Activated naive CD4-positive, alpha-beta T cell (primary cell): ENCODE measurements at places on chromosomes 3 and 15.

GRCh38 chr15:71512682-71513006 is 297.7 kb upstream of the NR2E3 start:
- no peak for DNase-seq

GRCh38 chr3:151265866-151266265 is 12.5 kb downstream of the P2RY14 start:
- no peak for DNase-seq

GRCh38 chr3:10521772-10522441 is 16.5 kb upstream of the ATP2B2 start:
- no peak for DNase-seq

- no peak for DNase-seq
Observed at GRCh38 chr3:25427155-25427554, 908 bp upstream of the RARB start.

GRCh38 chr15:63889831-63890230 is 56.1 kb upstream of the HERC1 start:
- DNase-seq = no peak

DNA sequence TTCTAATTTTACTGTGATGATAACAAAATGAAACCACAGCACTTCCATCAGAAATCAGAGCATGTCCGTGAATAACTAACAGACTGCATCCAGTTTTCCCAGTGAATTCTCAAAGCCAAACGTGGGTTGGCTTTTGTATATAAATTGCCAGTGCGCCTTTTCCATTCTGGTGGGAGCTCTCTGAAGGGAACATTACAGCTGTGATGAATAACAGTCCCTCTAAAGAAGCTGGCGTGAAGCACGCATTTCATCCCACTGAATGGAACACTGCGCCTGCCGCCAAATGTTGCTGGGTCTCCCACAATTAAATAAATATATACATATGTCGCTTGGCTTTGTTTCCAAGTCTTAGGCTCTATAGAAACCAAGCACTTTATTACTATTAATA is 113.0 kb upstream of the PFN2 start:
- no peak for DNase-seq
